ENCODE measurements at places on chromosomes 12 and 14. TPM values are rescaled to one million over a fixed set of nuclear protein-coding genes. Genes with fewer than 3 reads are reported as not detected.

DNA sequence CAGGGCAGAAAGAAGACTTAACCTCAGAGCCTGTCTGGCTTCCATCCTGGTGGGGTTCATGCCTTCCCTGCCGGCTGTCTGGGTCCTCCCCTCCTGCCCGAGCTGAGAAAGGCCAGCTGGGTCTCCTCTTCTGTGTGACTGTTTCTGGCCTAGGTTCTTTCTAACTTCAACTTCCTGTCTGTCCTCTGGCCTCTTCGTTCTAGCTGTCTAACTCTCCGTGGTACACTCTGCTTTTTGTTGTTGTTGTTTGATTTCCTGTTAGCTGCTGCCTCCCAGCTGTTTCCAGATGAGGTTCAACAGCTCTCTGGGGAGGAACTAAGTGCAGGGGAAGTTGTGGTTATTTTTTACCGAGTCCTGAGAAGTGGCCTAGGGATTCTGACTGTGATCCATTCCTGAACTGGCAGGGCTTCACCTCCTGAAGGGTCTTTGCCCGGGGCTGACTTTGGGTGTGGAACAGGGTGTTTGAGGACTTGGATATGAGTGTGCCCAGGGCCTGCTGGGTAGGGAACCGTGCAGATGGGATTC, 3.2 kb downstream of the MLXIP start:
- peak overlapping the region; percentile 95 for H3K27ac ChIP-seq
- no peaks in the 10 kb centered on the region for H3K27me3 ChIP-seq
- H3K36me3 ChIP-seq = no peaks in the 10 kb centered on the region
- peaks cover 76% of the 10 kb centered on the region for H3K4me1 ChIP-seq
- peak; percentile 31 for DNase-seq
- peak overlapping the region; percentile 83 for H3K4me3 ChIP-seq

Gene ETV6
- total RNA-seq = 3.2 TPM

DNA sequence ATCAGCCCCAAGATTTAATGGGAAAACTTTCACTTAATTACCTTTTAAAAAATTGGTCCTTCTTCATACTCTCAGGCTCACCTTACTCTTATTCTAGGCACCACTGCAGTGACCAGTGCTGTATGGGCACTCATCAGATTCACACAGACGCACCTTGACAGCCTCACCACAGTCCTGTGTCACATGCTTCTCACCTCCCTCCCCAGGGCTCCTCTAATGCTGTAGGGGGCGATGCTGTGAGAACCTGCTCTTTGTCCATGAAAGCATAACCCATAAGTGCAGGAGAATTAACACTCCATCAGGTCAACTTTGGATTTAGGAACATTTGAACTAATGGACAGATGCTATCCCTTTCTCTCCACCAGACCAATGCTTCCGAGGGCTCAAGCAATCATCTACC, 13.9 kb upstream of the PPP4R3A start:
- no peaks in the 10 kb centered on the region for H3K36me3 ChIP-seq
- H3K27me3 ChIP-seq = no peaks in the 10 kb centered on the region
- H3K27ac ChIP-seq = no peak overlapping the region
- no peaks in the 10 kb centered on the region for H3K4me1 ChIP-seq
- no peak for DNase-seq

DNA sequence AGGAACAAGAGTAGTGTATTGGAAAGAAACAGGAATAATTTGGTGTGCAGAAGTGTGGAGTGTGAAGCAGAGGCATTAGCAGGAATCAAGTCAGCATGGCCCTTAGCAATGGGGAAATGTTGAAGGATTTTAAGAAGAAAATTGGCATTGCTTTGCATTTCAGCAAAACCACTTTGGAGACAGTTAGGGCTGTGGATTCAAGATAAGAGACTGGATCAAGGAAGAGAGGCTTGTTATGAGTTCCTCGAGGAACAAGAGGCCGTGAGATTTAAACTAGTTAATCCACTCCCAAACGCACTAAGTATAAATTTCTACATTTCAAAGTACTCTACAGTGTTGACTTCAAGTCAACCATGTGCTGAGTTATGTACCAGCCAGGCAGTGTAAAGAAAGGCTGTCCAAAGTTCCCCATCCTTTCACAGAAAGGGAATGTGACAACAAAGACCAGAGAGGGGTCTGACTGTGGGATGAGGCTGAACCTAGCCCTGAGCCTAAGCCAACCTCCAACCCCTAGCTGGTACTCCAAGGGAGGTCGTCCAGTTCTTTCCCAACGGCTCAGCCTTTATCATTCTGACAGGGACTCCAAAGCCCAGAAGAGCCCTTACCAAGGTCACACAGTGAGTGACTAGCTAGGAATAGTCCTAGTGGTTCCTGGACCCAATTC, 91.2 kb upstream of the BMP4 start:
- no peak overlapping the region for H3K27ac ChIP-seq
- H3K4me3 ChIP-seq = no peak overlapping the region
- DNase-seq = no peak
- H3K27me3 ChIP-seq = no peaks in the 10 kb centered on the region
- H3K4me1 ChIP-seq = no peaks in the 10 kb centered on the region
- H3K36me3 ChIP-seq = no peaks in the 10 kb centered on the region

GRCh38 chr12:124078800-124079199, 105.8 kb downstream of the ZNF664 start:
- H3K36me3 ChIP-seq = no peaks in the 10 kb centered on the region
- H3K4me1 ChIP-seq = no peaks in the 10 kb centered on the region
- no peak for DNase-seq
- no peaks in the 10 kb centered on the region for H3K27me3 ChIP-seq
- no peak overlapping the region for H3K4me3 ChIP-seq

Gene EML5
- not detected for total RNA-seq
